Muscle of back (tissue), 13 donors: ENCODE measurements at places on chromosomes 2 and 18.
A peak's percentile ranks its signal among the peaks of the same experiment; 100 is the strongest.

DNA sequence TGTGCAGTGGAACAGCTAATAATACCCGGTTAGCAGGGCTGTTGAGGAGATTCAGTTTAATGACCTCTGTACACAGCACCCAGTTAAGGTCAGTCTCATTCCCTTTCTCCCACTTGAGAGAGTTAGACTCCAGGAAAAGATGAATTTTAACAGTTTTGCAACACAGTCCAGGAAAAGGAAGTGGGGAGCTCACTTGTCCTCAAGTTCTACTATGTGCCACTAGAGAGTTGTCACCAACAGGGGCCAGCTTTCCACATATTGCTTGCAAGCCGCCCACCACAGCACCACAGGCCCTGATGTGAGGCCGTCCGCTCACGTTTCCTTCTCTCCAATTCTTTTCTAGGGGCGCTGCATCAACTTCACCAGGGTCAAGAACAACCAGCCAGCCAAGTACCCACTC lies 142.1 kb downstream of the GFPT1 start:
- no peak for DNase-seq

- DNase-seq, result no peak
These were observed 52.4 kb downstream of the DPP4 start for GRCh38 chr2:162021516-162022058.

DNA sequence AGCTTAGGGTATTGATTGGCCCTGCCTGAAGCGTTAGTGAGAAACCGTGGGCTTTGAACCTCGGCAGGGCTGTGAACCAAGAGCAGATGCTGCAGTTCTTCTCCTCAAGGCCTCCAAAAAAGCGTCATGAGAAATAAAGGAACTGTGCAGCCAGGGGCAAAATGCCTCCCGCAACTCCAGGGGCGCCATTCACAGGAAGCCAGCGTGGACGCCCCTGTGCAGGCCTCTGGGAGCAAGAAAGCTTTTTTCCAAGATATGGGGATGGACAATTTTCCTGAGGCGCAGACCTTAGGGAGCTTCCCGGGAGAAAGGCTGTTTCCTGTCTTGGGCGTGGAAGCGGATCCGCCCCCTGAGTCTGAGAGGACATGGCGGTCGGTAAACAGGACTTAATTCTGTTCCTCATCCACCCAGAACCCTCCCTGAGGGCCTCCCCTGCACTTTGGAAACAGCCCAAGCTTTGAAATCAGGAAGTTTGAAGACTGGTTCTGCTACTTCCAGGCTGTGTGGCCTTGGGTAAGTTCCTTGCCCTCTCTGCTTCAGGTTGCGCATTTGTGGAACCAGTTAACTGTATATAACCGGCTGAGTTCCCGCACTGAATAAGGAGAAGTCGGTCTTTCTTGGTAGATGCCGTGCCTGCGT lies 29.6 kb upstream of the CABLES1 start:
- DNase-seq, result peak; percentile 41

DNA sequence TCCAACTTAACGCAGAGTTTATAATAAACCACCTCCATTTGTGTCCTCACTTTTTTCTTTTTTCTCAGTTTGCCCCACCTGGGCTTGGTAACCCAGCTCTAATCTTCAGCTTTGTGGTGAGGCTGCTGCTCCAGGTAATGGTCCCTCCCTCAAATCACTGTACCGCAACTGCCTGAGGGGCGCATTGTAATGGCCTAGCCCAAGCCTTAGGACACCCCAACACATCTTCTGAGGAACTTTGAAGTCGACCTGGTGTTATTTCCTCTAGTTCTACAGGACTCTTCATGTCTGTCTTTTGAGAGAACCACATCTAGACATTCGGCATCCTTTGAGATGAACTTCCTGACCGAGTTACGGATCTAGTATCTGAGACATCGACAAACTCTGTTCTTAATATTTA lies 99.7 kb downstream of the PLEKHM3 start:
- DNase-seq, result no peak

- DNase-seq, result no peak
These were observed 14.4 kb upstream of the BBS5 start for GRCh38 chr2:169464882-169465281.

GRCh38 chr2:109421101-109421500 lies 192.7 kb downstream of the SEPTIN10 start:
- DNase-seq, result no peak

DNA sequence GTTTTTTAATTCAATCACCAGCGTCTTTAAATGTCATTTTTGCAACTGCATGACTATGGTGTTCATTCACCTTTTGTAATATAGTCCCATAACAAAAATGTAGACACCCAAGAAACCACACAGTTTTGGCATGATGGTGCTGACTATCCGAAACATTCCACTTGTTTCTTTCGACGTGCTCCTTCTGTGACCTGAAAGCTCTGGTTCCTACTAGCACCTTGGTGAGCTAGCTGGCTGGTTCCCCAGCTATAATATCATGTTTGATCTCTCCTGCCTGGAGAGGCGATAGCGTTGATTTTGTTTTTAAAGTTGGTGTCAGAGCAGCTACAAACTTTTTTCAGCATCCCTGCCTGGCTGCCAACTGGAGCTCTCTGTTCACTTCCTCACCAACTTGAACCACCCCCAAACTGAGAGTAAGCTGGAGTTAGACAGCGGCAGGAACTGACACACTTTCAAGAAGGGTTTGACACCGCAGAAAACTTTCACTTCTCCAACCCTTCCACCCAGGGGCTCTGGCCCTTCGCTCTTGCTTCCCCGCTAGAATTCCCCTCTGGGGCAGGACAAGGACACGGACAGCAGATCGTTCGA lies 1.1 kb downstream of the ATAD2B start:
- DNase-seq, result peak; percentile 73

DNA sequence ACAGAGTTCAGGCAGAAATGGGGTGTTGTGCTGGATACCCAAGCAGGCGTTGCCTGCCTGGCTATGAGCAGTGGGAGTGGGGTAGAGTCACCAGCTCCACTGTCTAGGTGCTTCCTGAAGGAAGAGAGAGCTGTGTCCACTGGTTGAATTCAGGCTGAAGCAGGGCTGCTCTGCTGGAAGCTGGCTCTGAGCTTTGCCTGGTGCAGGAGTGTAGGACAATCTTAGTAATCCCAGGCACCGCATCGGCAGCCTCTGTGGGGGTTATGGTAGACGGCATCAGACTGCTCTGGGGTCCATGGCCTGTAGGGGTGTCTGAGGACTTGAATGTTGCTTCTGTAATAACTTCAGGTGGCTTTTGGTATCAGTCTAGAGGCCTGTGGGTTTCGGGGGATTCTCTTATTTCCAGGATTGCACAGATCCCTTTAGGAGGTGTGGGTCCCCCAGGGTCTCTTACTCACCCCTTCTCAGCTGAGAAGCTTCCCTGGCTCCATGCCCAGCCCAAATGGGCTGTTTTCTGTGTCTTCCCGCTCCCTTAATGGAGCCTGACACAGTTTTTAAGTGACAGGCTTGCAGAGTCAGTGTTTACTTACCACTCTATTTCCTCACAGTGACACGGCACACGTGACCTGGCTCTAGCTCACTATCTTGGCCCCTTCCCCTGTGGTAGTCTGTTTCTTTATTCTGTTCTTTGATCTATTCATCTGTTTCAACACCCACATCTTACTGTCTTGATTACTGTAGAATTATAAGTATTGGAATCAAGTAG lies 644.3 kb downstream of the CBLN2 start:
- no peak for DNase-seq

GRCh38 chr2:28547223-28547860 lies 51.5 kb downstream of the PLB1 start:
- no peak for DNase-seq

GRCh38 chr2:96903815-96904214 lies 33.9 kb upstream of the SEMA4C start:
- DNase-seq, result no peak

DNA sequence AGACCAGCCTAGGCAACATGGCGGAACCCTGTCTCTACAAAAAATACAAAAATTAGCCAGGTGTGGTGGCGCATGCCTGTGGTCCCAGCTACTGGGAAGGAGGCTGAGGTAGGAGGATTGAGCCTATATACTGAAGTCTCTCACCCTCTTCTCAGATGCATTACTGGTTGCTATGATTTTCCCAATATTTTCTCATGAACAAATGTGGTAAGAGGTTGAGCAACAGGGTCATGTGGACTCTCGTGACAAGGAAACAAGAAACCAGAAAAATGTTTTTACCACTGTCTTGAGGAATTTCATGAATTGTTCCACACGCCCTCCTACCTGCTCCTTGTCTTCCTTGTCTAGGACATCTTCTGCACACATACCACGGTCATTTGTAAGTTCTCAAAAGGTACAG lies 12.4 kb downstream of the LMAN2L start:
- DNase-seq, result no peak

GRCh38 chr2:79573895-79574674 lies 61.2 kb downstream of the CTNNA2 start:
- DNase-seq, result no peak

GRCh38 chr2:43207553-43208300 lies 18.7 kb downstream of the ZFP36L2 start:
- no peak for DNase-seq

DNA sequence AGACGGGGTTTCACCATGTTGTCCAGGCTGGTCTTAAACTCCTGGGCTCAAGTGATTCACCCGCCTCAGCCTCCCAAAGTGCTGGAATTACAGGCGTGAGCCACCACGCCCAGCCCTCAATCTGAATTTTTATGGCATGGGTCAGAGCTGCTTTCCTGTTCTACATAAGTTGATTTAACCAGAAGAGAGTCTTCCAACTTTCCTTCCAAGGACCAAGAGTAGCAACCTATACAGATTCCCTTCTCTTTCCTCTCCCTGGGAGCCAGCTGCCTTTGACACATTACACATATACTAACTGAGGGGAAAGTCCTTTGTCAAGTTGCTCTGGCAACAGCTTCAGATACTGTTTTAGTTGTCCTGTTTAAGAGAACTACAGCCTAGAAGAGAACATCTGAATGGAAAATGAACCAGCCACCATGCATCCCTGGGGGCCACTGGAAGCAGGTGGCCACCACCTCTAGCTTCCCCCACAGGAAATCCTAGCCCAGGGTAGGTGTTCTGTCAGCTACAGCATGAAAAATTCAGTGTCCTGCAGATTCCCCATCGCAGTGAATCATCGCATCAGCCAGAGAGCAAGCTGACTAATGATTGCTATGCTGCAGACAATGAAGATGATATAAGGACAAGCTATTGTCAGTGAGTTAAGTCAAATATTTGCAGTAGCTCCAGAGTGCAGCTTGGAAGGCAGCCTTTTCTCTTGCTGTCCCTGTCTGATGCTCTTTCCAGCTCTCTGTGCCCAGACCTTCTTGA lies 62.9 kb downstream of the POMC start:
- no peak for DNase-seq

GRCh38 chr18:24274837-24275236 lies 122.8 kb downstream of the OSBPL1A start:
- DNase-seq, result peak; percentile 36

DNA sequence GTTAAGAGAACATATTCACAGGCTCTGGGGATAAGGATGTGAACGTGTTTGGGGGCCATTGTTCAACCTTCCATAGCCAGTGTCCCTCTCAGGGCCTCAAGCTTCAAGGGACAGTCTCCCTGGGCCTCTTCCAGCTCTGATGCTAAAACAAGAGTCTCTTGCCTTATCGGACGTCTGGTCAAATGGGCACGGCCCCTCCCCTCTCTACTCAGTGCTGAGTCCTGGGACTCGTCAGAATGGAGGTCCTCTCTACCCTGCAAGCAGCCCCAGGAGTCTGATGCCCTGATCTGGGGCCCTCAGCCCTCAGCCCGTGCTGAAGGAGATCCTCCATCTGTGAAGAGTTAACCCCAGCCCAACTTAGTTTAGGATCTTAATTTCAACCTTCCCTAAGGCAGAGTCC lies 198.2 kb downstream of the ZFP36L2 start:
- no peak for DNase-seq

DNA sequence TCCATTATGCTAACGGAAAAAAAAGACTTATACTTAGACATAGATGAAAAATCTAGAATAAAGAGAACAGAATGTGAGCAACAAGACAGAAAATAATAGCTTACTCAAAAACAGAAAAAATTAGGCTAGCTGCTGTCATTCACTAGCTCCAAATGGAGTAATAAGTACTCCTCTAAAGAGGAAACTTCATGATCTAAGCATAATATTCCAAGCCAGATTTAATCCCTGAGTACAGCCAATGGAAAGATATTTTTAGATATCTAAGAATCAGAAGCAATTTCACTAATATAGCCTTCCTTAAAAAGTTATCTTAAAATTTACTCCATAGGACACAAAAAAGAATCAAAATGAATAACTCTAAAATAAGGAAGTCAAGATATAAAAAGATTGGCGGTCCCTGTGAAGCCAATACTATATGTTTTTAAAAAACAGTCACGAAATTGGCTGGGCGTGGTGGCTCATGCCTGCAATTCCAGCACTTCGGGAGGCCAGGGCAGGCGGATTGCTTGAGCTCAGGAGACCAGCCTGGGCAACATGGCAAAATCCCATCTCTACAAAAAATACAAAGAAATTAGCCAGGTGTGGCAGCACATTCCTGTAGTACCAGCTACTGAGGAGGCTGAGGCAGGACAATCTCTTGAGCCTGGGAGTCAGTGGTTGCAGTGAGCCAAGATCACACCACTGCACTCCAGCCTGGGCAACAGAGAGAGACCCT lies 123.2 kb upstream of the BCL2L11 start:
- DNase-seq, result no peak
